ENCODE measurements at places on chromosomes 7 and 10. TPM values are rescaled to one million over a fixed set of nuclear protein-coding genes. Genes with fewer than 3 reads are reported as not detected.

- H3K27ac ChIP-seq, result no peak overlapping the region
- no peak overlapping the region for H3K4me3 ChIP-seq
- H3K27me3 ChIP-seq, result no peaks in the 10 kb centered on the region
- H3K4me1 ChIP-seq, result no peaks in the 10 kb centered on the region
- no peak for DNase-seq
Measured at GRCh38 chr10:8254350-8254749, 199.9 kb downstream of the GATA3 start.

- peaks cover 41% of the 10 kb centered on the region for H3K4me1 ChIP-seq
- no peaks in the 10 kb centered on the region for H3K27me3 ChIP-seq
- no peak for DNase-seq
- H3K27ac ChIP-seq, result peak overlapping the region; percentile 91
Measured at GRCh38 chr10:5449823-5450222, 37.5 kb downstream of the NET1 start.

DNA sequence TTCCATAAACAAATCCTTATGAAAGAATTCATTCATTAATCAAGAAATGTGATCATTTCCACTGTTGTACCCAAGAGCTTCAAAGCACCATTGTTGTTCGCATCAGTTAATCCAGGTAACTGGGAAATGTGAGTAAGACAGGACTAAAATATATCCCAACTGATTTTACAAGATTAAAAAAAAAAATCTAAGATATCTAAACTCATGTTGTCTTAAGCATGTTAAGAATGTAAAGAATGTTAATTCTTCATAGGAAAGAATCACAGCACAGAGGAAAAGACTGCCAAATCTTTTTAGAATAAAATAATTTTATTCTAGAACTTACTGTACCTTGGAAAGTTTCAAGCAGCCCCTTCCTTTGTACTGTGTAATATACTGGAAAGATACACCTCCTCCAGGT lies 16.4 kb downstream of the FZD1 start:
- H3K4me3 ChIP-seq, result no peak overlapping the region
- DNase-seq, result no peak
- no peaks in the 10 kb centered on the region for H3K36me3 ChIP-seq
- H3K4me1 ChIP-seq, result peaks cover 13% of the 10 kb centered on the region

GRCh38 chr7:156639426-156640256 lies 933 bp upstream of the RNF32 start:
- peaks cover 7% of the 10 kb centered on the region for H3K27me3 ChIP-seq
- peak overlapping the region; percentile 78 for H3K27ac ChIP-seq
- peaks cover 22% of the 10 kb centered on the region for H3K4me1 ChIP-seq
- DNase-seq, result no peak
- peaks cover 6% of the 10 kb centered on the region for H3K36me3 ChIP-seq

The BHLHA15 gene
- total RNA-seq, result not detected

The ITGA8 gene
- 6.9 TPM for total RNA-seq

The CCDC172 gene
- not detected for total RNA-seq

Measured in osteocyte (in vitro differentiated cells).